ENCODE measurements at places on chromosomes 6 and 20. TPM values are rescaled to one million over a fixed set of nuclear protein-coding genes. Genes with fewer than 3 reads are reported as not detected.

DNA sequence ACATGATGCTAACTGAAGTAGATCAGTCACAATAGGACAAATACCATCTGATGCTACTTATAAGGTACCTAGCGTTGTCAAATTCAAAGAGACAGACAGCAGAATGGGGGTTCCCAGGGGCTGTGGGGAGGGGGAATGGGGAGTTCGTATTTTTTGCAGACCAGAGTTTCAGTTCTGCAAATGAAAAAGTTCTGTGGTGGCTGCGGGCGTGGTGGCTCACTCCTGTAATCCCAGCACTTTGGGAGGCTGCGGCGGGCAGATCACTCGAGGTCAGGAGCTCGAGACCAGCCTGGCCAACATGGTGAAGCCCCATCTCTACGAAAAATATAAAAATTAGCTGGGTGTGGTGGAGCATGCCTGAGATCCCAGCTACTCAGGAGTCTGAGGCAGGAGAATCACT is 68.1 kb downstream of the SLC22A23 start:
- no peak for ATAC-seq

- ATAC-seq = no peak
These were observed 38.3 kb downstream of the SIRPA start for GRCh38 chr20:1933465-1933870.

DNA sequence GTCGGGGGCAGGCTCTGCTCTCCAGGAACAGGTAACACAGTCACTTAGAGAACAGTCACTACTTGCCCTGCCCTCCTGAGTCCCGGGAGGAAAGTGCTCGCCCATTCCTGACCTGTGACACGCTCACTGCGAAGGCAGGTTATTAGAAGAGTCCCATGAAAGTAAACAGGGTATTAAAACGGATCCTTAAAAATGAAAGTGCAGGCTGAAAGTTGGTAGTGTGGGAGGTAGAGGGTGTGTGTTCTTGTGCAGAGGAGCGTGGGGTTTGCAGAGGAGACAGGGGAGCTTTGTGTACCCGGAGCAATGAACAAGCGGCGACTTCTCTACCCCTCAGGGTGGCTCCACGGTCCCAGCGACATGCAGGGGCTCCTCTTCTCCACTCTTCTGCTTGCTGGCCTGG is at the start of gene CCN6:
CCN6 (plus strand) TSS at position 104 of the 400 bp plus-strand sequence; CDS start at position 358, 254 bp downstream.
- ATAC-seq = peak; percentile 87

DNA sequence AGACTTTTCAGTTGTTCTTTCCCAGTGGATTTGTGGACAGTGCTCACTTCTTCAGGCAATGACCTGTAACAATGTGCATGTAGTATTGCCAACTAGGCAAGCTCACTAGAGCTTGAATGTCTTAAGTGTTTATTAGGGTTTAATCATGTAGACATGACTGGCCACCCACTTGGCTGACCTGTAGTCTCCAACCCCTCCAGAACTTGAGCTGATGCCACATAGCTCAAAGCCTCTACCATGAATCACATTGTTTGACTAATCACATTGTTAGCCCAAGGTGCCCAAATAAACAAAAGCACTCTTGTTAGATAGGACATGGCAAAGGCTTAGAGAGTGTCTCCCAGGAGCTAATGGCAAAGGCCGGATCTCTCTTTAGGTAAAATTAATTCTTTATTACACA is 272.7 kb downstream of the GRIK2 start:
- peak; percentile 72 for ATAC-seq

DNA sequence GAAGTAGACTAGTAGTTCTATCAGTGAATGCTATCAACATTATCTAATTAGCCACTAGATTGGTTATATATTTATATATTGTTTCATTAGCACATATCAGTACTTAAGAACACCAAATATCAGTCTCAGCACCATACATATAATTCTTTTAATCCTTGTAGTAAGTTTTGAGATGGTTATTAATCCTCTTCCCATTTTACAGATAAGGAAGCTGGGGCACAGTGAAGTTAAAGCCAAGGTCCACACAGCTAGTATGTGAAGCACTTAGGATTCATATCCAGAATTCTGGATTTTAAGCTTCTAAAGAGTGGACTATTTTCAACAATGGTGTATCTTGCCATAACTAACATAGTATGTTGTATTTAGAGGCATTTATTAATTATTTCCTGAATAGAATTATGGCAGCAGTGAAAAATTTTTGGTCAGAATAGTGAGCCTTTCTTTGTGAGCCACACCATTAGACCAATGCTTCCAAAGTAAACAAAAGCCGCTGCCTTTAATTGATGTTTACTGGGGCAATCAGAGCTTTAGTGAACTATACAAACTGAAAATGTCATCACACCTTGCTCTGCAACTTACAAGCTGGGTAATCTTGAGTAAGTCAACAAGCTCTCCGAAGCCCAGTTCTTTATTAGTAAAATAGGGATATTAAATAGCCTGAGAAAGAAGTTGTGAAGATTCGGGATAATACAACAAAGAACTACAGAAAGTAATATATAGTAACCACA is 41.9 kb upstream of the HBS1L start:
- no peak for ATAC-seq

The TFAP2D gene
- total RNA-seq = not detected

- no peak for ATAC-seq
These were observed 274.3 kb upstream of the FOXQ1 start for GRCh38 chr6:1037430-1038202.

- no peak for ATAC-seq
These were observed 572.0 kb upstream of the MAN1A1 start for GRCh38 chr6:119921491-119922010.

DNA sequence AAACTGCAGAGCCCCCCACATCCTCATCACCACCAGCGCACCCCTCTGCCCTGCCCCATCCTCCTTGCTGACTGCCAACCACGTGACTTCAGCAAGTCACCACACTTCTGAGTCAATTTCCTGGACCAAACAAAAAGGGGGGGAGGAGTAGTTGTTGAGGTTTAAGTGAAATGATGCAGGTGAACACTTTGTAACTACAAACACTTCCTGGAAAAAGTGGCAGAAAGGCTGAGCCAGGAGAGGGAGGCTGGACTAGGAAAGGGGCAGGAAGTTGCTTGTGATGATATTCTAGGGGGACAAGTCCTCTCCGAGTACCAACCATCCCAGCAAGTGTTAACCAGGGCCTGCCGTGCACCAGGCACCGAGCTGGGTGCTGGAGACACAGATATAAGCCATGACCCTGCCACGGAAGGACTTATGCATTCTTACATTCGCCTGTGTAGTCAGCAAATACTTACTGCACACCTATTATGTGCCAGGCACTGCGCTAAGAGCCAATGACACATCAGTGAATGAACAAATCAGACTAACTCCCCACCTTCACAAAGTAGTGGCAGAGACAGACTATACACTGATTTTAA is 67.3 kb downstream of the PREX1 start:
- peak; percentile 70 for ATAC-seq

DNA sequence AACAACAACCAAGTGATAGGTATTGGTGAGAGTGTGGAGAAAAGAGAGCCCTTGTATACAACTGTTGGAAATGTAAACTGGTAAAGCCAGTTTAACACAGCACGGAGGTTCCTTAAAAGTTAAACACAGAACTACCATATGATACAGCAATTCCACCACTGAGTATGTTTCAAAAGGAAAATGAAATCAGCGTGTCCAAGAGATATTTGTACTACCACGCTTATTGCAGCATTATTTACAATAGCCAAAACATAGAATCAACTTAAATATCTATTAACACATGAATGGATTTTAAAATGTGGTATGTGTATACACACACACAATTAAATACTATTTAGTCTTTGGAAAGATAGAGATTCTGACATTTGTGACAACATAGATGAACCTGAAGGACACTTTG is 1.1 kb downstream of the PTCHD4 start:
- ATAC-seq = peak; percentile 75

DNA sequence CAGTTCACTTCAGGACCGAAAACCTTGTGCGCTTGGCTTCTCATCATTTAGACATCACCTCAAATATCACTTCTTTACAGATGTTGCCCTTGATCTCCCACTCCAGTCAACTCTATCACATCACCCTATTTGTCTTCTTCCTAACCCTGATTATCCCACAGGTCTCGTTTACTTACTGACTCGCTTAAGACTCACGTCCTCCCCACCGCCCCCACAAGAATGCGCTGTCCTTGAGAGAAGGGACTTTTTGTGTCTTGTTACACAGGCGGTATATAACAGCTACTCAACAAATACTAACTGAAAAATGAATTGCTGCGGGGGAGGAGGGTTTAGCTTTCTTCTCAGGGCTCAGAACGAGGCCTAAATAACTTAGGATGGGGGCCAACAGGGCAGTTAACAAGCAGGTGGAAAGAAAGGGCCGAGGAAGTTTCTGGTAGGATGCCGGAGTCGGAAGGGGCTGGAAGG is 527 bp downstream of the TOMM34 start:
- ATAC-seq = peak; percentile 2

DNA sequence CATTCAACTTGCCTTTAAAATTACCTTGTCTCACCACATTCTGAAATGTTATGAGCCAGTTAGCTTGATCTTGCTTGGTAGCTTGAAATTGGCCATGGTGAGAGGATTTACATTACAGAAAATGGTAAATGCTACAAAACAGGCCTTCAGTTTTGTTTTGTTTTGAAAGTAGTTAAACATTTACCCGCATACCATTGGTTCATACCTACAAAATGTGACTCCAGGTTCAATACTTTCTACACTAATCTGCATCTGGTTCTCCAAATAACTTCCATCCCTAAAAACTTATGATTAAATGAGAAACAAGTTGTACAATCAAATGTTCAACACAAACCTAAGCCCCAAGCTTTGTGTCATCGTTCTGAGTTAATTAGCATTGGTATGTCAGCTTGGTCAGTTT is 30.5 kb upstream of the MYBL2 start:
- no peak for ATAC-seq

The ZFP57 gene
- 2.1 TPM for total RNA-seq

The MDN1 gene
- total RNA-seq = 21.6 TPM

GRCh38 chr6:158807515-158808441 is 11.4 kb downstream of the EZR start:
- no peak for ATAC-seq

GRCh38 chr20:44800391-44801046 is 9.8 kb downstream of the RIMS4 start:
- ATAC-seq = no peak

DNA sequence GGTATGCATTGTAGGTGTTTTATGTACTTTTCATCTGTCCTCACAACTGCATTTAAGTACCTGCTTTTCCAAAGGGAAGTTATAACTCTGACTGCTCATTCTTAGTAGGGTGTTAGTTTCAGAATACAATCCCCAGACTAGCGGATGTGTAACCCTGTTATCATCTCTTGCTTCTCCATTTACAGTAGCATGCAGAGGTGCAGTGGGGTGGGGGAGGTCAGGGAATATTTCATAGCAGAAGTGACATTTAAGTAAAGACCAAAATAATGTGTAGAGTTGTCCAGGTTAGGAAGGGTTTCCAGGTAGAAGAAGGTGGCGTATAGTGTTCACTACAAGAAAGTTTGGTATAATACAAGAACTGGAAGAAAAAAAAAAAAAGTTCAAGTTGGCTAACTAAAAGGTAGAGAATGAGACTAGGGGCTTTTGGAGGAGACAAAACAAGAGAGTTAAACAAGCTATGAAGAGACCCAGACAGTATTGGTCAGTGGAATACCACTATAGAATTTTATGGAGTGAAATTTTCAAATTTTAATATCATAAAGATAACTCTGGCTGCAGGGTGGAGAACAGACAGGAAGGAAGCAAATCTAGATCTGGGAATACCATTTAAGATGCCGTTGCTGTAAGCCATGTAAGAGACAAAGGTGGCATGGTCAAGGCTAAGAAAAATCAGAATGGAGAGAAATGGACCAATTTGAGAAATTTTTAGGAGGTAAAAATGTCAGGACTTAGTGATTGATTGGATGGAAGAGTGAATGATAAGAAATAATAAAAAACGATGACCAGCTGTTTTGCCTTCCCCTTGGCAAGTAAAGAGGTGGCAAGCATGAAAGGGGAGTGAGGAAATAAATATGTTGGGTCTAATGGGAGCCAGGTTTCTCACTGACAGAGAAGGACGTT is 2.2 kb upstream of the AHI1 start:
- ATAC-seq = no peak

DNA sequence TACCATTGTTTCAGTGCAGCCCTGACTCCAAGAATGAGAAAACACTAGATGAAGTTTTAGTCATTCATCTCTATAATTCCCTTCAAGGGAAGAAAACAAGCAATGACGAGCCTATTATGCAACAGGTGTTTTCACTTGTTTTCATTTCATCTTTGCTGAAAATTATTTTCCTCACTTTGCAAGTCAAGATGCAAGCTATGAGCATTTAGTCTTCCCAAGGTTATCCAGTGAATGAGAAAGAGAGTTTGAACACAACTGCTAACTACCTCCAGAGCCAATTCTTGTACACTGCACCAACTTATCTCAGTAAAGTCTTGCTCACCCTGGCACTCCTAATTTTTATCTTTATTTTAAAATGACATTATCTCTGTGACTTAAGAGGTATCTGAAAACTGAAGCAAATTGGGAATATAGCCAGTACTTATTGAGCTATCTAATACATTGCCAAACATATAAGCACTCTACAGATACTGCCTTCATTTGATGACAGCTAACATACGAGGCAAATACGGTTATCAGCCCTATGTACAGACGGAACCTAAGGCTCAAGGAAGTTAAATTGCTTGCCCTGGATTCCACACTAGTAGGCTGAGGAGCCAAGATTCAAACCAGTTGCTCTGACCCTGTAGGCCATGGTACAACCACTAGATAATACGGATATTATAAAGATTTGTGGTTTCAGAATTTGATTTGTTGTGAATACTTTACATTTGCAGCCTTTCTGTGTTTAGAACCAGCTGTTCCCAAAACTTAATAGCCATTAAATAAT is 36.8 kb downstream of the MOXD1 start:
- peak; percentile 36 for ATAC-seq

The MATN4 gene
- 0.16 TPM for total RNA-seq

DNA sequence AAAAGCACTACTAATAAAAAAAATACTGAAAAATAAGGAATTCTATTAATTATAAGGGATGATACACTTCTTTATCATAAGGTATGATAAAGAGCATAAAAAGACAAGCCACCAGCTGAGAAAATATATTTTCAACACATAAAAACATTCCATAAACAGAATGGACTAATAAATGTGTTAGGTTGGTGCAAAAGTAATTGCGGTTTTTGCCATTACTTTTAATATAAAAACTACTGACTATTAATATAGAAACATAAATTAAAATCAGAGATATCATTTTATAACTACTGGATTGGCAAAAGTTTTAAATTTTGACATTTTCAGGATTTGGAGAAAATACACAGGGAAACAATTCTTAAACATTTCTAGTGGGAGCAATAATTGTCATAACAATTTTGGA is 37.1 kb upstream of the FKBP1C start:
- no peak for ATAC-seq

All from esophagus mucosa (tissue), 1 donor.